Stomach (tissue), 19 donors: ENCODE measurements at places on chromosomes 11 and 22. TPM values are rescaled to one million over a fixed set of nuclear protein-coding genes. Genes with fewer than 3 reads are reported as not detected.

Gene UBE2L3
- 42.0 TPM for total RNA-seq

Gene ACTN3
- not detected for total RNA-seq

Gene HSPB2
- total RNA-seq = not detected

GRCh38 chr11:92277871-92278270 lies 53.3 kb downstream of the FAT3 start:
- no peaks in the 10 kb centered on the region for H3K36me3 ChIP-seq
- H3K4me1 ChIP-seq = no peaks in the 10 kb centered on the region
- DNase-seq = no peak
- H3K4me3 ChIP-seq = no peak overlapping the region

GRCh38 chr11:60634126-60634525 lies 65.3 kb upstream of the MS4A8 start:
- H3K4me3 ChIP-seq = no peak overlapping the region
- no peaks in the 10 kb centered on the region for H3K36me3 ChIP-seq
- no peaks in the 10 kb centered on the region for H3K27me3 ChIP-seq
- H3K4me1 ChIP-seq = no peaks in the 10 kb centered on the region
- no peak for DNase-seq

GRCh38 chr22:48857202-48857805 lies 970.4 kb downstream of the BRD1 start:
- no peak overlapping the region for H3K4me3 ChIP-seq
- no peaks in the 10 kb centered on the region for H3K36me3 ChIP-seq
- no peak for DNase-seq
- no peak overlapping the region for H3K27ac ChIP-seq
- H3K27me3 ChIP-seq = no peaks in the 10 kb centered on the region

DNA sequence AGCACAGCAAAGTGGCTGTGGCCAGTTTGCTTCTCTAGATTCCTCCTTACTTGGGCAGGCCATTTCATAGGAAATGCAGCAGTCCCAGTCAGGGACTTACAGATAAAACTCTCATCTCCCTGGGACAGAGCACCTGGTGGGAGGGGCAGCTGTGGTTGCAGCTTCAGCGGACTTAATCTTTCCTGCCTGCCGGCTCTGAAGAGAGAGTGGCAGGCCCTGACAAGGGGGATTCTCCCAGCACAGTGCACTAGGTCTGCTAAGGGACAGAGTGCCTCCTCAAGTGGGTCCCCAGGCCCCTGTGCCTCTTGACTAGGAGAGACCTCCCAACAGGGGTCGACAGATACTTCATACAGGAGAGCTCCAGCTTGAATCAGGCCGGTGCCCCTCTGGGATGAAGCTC lies 1649.1 kb downstream of the LRRC4C start:
- no peak overlapping the region for H3K4me3 ChIP-seq
- no peaks in the 10 kb centered on the region for H3K4me1 ChIP-seq
- H3K36me3 ChIP-seq = no peaks in the 10 kb centered on the region
- no peak overlapping the region for H3K27ac ChIP-seq

DNA sequence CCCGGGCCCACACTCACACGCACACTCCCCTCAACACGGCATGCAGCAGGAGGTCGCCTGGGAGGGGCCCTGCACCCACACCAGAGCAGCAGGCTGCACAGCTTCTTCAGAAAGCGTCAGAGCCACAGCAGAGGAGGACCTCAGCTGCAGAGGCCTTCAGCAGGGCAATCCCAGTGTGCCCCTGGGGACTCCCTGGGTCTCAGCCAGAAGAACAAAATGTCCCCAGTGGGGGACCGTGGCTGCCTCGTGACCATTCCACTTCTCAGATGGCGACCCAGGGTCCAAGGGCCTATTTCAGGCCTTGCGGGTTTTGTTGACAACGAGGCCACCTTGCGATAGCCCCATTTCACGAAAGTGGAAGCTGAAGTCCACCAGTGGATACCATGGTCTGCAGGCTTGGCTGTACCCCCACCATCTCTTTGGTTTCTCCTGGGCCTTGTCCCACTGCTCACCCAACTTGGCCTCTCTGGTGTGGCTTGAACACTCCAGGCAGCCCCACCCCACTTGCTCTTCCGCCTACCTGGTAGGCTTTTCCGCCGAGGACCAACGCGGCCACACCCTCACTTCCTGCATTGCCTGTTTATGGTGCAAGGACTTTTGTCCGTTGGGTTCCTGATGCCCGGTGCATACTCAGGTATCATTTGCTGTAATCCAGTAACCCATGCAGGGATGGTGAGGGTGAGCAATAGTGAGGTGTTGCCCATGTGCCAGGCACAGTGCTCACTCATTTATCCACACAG lies 38.1 kb downstream of the MB start:
- peaks cover 15% of the 10 kb centered on the region for H3K27me3 ChIP-seq
- DNase-seq = no peak
- H3K4me1 ChIP-seq = no peaks in the 10 kb centered on the region
- no peaks in the 10 kb centered on the region for H3K36me3 ChIP-seq

GRCh38 chr11:31127290-31127689 lies 242.2 kb downstream of the DCDC1 start:
- no peak for DNase-seq
- no peak overlapping the region for H3K4me3 ChIP-seq
- no peaks in the 10 kb centered on the region for H3K4me1 ChIP-seq
- no peak overlapping the region for H3K27ac ChIP-seq
- H3K27me3 ChIP-seq = no peaks in the 10 kb centered on the region

GRCh38 chr22:30279932-30280331 lies 9.4 kb downstream of the CASTOR1 start:
- peaks cover 18% of the 10 kb centered on the region for H3K36me3 ChIP-seq
- H3K4me3 ChIP-seq = no peak overlapping the region
- DNase-seq = no peak
- H3K27me3 ChIP-seq = no peaks in the 10 kb centered on the region
